Mesothelial cell of epicardium (in vitro differentiated cells): ENCODE measurements at places on chromosomes 6 and 20.
A peak's percentile ranks its signal among the peaks of the same experiment; 100 is the strongest.

- DNase-seq = no peak
Measured at GRCh38 chr20:20743511-20744169, 31.2 kb upstream of the RALGAPA2 start.

GRCh38 chr6:134312038-134312660 is 5.8 kb downstream of the SGK1 start:
- no peak for DNase-seq

- DNase-seq = no peak
Measured at GRCh38 chr6:829656-830055, 136.7 kb upstream of the EXOC2 start.

- no peak for DNase-seq
Measured at GRCh38 chr6:82045965-82046756, 201.4 kb downstream of the IBTK start.

- DNase-seq = no peak
Measured at GRCh38 chr6:31905041-31905440, 3.2 kb upstream of the ZBTB12 start.

GRCh38 chr20:32021091-32021490 is 10.9 kb downstream of the CCM2L start:
- no peak for DNase-seq

DNA sequence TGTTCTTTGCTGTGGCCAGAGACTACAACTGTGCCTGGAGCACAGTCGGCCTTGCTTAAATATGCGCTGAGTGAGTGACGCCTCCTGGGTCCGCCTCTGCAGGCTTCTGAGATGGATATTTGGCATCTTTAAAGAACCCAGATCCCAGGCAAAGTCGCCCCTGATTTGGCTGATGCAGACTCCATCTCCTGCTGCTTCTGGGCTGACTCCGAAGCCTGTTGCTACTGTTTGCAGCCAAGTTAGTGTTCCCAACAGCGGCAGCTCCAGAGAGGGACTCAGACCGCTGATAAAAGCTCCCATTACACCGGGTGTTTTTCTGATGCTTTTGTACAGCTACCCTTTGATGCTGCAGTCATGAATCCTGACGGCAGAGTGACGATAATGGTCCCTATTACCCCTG is 83.0 kb upstream of the SULF2 start:
- no peak for DNase-seq

- no peak for DNase-seq
Measured at GRCh38 chr6:146753306-146753705, 154.5 kb downstream of the ADGB start.

GRCh38 chr6:111784433-111784832 is 88.8 kb downstream of the FYN start:
- DNase-seq = no peak

DNA sequence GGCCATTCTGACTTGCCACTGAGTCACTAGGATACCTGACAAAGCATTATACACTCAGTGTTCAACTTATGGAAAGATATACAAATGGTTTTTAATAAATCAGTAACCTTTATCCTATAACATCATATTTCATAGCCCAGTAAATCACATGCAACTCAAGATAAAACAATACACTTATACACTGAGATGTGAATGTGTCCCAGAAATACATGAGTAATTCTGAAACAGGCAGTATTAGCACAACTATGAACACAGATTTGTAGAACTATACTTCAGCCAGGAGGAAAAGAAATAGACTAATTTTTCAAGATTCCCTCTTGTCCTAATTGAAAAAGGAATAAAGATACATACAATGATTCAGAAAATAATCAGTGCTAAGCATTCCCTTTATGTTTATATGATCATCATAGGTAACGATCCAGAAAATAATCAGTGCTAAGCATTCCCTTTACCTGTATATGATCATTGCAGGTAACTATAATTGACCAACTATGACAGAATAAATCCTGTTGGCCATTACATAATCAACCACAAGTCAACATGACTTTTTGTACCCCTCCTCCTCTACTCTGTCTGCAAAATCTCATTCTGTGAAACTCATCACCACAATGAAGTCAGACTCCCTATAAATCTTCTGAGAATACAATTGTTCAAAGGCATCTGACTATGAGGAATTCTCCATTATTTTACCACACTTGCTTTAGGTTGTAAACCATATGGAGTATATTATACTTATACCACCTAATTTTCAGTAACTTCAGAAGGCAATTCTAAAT is 30.3 kb downstream of the HACE1 start:
- DNase-seq = no peak

DNA sequence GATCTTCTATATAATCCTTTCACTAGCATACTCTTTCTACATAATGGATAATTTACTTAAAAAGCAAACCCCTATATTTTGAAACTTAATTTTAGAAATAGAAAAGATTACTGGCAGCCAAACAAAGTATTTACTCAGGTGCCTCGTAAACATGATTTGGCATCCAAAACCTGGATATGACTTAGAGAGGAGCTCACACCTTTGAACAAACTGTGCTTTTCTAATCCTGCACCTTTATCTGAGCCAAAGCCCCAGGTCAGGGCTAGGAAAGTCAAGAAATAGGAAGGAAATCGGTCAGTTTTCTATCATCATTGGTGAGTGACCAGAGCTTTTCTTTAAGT is 170.9 kb downstream of the PHF3 start:
- no peak for DNase-seq

DNA sequence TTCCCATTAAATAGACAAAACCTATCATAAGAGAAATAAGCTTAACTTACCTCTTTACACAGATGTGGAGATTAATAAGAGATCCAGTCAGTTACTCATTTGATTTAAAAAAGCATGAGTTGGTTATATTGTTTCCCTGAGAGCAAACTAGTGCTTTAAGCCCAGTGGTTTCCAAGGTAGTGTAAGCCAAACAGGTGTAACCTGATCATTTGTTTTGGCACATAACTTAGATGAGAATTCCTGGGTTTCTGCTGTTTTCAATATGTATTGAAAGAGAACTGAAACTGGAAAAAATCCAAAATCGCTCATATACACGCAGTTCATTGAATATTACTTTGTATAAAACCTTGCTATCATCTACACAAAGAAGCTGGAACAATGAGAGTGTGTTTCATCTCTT is 30.5 kb upstream of the SMIM8 start:
- DNase-seq = no peak

GRCh38 chr6:158050955-158051354 is 69.3 kb downstream of the SYNJ2 start:
- no peak for DNase-seq

GRCh38 chr6:43648248-43648647 is 3.4 kb downstream of the RSPH9 start:
- DNase-seq = no peak

GRCh38 chr6:12849809-12850198 is 133.2 kb downstream of the PHACTR1 start:
- no peak for DNase-seq

GRCh38 chr6:163983679-163984078 is 569.2 kb downstream of the QKI start:
- no peak for DNase-seq

GRCh38 chr6:19838442-19839236 is 1.5 kb downstream of the ID4 start:
- peak; percentile 63 for DNase-seq

GRCh38 chr20:13322621-13323020 is 101.5 kb downstream of the ISM1 start:
- no peak for DNase-seq

DNA sequence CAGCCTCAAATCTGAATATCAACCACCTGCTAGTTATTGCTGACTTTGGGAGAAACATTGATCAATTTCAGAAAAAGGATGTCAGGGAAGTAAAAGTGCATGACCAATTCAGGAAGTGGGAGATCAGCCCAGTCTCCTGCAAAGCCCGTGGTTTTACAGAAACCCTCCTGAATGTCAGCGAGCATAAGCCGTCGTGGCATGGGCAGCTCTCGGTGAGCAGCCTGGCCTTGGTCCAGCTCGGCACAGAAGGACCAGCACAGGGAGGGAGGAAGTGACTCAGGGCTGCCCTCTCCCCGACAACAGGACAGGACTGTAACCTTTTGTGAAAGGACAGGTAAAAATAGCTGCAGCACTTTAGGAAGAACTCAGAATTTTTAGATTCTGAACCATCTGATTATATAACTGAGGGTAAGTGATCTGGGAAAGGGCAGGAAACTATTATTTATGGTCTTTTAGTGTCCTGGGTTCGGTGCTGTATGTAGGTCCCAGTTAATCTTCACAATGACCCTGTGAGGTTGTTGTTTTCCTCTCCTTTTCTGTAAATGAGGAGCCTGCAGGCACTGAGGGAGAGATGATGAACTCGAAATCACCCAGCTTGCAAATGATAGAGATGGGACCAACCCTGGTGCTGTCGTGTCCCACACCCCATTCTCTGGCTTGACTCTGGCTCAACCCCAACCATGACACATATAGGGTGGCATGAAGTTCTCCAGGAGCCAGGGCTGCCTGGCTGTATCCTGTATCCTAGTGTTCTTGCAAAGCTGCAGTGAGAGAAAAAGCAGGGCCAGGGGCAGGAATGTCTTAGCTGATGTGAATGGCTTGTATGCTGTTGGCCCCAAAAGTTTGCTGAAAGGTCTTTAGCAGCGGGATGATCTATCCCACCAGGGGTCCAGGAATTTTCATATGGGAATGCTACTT is 37.6 kb downstream of the NRN1 start:
- no peak for DNase-seq

GRCh38 chr6:133855276-133855990 is 33.5 kb upstream of the TCF21 start:
- no peak for DNase-seq

GRCh38 chr20:1775117-1775516 is 117.5 kb upstream of the SIRPG start:
- DNase-seq = no peak

- DNase-seq = no peak
Measured at GRCh38 chr6:16596616-16597331, 164.5 kb downstream of the ATXN1 start.

GRCh38 chr20:20783450-20783849 is 71.0 kb upstream of the RALGAPA2 start:
- DNase-seq = no peak

DNA sequence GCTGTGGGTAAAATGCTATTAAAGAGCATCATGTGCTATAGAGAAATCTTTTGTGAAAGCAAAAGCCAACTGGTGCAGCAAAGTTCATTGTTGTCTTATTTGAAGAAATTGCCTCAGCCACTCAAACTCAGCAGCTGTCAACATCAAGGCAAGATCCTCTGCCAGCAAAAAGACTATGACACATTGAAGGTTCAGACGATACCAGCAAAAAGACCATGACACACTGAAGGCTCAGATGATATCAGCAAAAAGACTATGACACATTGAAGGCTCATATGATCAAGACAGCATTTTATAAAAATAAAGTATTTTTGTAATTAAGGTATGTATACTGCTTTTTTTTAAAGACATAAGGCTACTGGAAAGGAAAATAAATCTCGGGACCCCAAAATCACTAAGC is 118.4 kb upstream of the RUNX2 start:
- DNase-seq = no peak

GRCh38 chr6:148737806-148738205 is 9.0 kb upstream of the UST start:
- no peak for DNase-seq

- no peak for DNase-seq
Measured at GRCh38 chr6:44219815-44220784, 3.3 kb upstream of the SLC29A1 start.

DNA sequence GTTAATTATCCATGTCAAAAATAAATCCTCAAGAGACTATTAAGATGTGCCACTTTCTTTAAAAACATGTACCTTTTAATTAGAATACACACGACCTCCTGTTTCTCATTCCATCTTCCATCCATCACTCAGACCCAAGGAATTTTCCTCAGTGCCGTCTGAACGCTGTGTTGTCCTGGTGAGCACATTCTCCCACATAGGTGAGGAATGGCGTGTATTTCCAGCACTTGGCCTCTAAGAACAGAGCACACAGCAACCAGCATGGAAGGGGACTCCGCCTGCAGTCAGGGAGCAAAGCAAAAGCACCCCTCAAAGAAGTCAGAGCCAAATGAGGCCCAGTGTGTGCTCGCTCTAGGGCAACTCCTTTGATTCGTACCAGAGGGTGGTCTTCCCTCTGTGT is 45.9 kb downstream of the TBXT start:
- no peak for DNase-seq

DNA sequence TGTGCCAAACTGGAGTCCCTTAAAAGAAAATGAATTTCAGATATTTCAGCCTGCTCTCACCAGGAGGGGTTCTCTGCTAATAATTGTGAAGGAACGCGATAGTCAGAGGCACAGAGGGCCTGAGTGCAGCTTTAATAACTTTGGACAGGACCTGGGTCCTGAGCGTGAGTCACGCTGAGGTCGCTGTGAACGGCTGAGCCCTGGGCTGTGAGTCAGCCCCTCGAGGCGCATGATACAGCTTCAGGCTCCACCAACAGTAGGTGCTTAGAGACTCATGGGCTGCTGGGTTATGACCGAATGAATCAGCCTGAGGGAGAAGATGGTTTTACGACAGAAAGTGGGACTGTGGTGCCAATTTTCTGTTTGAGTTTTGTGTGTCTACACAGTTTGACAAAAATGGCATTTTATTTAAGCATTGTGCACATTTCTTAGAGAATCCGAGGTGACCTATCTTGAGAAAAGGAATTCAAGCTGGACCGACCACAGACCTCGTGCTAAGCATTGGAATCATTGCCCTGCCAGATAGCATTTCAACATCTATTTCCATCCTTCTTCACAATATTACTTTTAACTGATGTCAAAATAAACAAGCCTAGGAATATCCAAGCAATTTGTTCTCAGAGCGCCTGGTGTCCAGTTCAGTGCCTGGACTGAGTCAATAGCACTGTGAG is 183.0 kb downstream of the THBS2 start:
- no peak for DNase-seq

DNA sequence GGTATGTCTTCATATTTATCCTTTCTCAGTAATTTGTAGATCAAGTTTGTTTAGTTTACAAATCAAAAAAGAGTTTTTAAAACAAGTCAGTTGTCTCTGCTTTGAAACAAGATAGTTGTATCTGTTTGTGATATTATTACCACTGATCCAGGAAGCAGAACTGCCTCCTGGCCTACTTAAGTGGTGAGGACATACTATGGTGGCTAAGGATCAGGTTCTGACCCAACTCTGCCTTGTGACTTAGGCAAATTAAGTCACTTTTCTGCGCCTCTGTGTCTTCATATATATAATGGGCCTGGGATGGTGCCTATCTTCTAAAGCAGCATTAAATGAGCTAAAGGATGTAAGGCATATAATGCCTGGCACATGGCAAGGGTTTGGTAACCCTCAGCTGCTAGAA is 8.7 kb downstream of the ANKS1A start:
- DNase-seq = no peak

DNA sequence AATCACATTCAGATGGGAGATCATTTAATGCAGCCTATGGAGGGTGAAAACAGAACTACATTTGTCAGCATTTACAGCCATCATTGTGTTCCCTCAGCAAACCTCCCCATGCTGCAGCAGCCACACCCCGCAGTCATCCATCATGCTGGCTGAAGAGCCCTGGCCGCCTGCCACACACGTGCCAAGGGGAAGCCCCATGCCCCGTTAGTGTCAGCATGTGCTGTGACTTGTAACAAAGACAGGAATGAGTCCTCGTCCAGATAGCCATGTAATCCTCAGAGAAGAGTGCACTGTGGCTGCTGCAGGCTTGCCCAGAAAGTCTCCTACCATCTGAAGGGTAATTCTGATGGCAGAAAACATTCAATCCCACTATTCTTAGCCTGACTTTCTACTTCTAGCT is 1097.8 kb downstream of the KIF16B start:
- DNase-seq = no peak

- no peak for DNase-seq
Measured at GRCh38 chr6:1608222-1609040, 1.3 kb upstream of the FOXC1 start.
